DMS79 (cell line): ENCODE measurements at places on chromosomes 1 and 21.

GRCh38 chr1:214002472-214002871, 14.7 kb downstream of the PROX1 start:
- no peak for DNase-seq

DNA sequence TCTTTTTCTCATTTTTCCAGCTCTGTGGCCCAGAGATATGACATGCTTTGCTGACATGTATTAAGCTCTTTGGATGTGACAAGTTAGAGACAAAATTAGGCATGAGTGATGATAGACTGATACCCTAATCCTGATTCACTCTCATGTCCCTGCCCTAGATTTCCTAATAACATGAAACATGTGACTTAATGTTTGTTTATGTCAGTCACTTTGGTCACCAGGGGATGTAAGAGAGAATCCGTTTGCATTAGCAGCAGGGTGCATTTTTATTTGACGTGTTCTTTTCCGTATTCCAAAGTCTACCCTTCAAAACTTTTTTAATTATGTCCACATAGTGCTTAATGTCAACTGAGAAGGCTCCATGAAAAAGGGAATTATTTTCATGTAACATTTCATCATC, 192.4 kb downstream of the HMCN1 start:
- no peak for DNase-seq

- no peak for DNase-seq
These were observed 133.7 kb downstream of the RUNX1 start for GRCh38 chr21:34915364-34915841.

GRCh38 chr1:54950006-54950368, 30.4 kb upstream of the TMEM61 start:
- no peak for DNase-seq

GRCh38 chr1:246216906-246217305, 290.2 kb downstream of the SMYD3 start:
- no peak for DNase-seq

DNA sequence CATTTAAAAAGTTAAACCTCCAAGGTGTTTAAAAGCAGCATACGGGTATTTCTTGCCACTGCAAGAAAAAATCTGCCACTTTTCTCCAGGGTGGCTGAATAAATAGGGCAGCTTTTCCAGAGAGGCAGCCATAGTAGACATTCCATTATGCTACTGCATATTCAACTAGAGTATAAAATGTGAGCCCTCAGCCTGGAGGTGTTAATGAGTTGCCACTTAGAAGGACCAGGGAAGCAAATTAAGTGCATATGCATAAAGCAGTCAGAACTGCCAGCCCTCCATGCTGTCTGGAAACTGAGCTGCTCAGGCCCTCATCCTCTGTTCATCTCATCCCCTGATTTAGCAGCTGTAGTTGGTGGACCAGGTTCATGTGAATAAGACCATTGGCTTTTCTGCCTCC, 99.4 kb downstream of the DIRAS3 start:
- DNase-seq = no peak

GRCh38 chr21:39088831-39089380, 94.3 kb downstream of the PSMG1 start:
- DNase-seq = no peak

GRCh38 chr1:201928266-201928665, 18.1 kb downstream of the LMOD1 start:
- DNase-seq = no peak

DNA sequence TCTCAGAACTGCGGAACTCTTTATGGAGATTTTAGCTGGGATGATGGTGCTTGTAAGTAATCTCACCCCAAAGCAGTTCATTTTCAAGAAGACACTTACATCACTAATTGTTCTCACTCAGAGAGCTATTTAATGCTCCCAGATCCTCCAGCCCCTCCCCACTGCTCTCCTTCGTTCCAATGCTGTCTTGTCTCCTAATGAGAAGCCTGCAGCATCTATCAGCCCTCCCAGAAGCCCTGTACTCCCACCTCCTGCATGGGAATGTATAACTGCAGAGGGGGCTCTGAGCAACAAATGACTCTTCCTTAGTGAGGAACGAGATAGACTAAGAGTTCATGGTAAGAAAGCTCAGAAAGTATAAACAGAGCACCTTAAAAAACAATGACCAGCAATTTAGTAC, 377.4 kb upstream of the RUNX1 start:
- DNase-seq = no peak

DNA sequence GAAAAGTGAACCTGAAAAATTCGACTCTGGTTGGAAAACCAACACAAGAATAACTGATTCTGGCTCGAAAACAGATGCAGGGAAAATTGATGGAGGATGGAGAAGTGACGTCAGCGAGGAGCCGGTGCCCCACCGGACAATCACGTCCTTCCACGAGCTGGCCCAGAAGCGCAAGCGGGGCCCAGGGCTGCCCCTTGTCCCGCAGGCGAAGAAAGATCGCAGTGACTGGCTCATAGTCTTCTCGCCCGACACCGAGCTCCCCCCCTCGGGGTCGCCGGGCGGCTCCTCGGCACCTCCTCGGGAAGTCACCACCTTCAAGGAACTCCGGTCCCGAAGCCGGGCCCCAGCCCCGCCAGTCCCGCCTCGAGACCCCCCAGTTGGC, 1.9 kb downstream of the RUSC1 start:
- no peak for DNase-seq

DNA sequence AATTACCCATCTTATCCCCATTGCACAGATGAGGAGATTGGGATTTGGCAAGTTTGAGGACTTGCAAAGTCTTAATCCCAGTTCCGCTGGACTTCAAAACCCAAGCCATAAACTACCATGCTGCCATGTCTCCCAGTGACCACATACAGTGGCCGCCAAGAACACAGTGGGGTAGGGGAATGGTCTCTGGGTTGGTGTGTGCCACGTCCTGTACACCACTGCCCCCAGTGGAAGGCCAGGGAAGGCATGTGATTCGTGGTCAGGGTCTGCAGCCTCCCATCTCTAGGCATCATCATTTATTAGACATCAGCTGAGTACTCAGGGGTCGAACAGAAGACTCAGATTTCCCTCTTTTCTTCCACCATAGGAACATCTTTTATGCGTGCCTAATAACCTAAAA, 76.0 kb downstream of the MAN1C1 start:
- DNase-seq = no peak

GRCh38 chr1:112264010-112264409, 132.0 kb upstream of the CTTNBP2NL start:
- no peak for DNase-seq

- DNase-seq = no peak
These were observed 1.6 kb upstream of the DDX59 start for GRCh38 chr1:200671235-200671786.

DNA sequence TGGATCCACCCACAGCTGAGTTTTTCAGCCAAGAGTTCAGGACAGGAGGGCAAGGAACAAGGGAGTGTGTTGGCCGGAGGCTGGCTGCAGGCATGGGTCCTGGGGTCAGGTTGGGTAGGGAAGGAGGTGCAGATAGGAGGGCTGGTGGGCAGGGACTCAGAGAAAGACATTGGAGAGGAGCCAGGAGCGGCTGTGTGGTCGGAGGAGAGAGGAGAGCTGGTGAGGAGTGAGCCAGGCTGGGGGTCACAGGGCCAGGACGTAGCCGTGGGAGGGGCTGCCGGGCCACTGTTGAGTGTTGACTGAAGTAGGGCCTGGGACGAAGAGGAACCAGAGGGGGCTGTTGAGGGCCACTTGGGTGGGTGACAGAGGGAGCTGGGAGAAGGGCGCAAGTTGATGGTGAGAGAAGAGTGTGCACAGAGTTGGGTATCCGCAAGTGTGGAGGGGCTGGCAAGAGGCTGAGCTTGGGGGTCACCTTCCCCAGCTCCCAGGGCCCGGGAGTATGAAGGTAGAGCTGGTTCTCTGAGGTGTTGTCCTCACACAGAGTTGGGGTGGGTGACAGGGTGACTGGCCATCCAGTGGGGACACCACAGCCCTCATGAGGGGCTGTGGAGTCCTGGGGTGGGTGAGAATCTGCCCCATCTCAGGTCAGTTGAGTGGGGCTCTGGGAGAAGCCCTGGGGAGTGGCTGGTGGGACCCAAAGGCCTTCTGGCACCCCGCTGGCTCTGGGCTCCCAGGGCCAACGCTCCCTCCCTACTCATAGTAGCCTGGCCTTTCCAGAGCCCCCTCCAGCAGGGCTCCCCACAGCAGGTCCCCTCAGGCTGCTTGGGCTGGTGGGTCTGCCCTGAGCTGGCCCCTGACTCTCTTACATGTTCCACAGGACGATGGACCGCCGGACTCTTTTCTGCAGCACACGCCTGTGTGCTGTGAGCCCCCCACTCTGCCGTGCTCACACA, 21.9 kb downstream of the PODN start:
- no peak for DNase-seq

GRCh38 chr1:91889717-91890459, 3.9 kb upstream of the TGFBR3 start:
- DNase-seq = no peak

DNA sequence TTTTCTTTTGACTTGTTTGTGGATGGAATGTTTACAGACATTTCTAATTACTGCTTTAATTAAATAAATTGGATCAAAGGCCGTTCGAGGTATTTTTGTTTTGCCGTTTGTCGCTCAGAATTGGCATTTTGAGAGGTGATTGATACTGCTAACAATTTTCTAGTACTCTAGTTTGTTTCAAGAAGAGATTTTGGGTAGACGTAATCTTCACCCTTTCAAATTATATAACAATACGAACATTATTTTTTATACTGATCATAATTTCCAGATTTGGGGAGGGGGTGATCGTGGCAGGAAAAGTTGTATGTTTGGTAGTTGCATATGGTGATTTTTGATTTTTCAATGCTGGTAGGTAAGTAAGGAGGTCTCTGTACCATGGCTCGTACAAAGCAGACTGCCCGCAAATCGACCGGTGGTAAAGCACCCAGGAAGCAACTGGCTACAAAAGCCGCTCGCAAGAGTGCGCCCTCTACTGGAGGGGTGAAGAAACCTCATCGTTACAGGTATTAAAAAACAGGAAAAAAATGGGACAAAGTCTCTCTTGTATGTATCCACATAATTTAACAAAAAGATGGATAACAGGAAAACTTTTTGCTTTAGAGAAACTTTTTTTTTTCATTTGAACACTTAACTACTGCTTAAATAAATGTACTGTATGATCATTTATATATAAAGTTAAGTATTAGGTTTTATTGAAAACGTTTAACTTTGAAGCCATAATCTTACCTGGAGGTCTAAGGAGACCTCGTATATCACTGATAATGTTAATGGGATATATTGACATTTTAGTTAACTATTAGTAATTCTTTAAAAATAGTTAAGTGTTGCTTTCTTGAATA, 1.7 kb downstream of the H3-3A start:
- DNase-seq = no peak

DNA sequence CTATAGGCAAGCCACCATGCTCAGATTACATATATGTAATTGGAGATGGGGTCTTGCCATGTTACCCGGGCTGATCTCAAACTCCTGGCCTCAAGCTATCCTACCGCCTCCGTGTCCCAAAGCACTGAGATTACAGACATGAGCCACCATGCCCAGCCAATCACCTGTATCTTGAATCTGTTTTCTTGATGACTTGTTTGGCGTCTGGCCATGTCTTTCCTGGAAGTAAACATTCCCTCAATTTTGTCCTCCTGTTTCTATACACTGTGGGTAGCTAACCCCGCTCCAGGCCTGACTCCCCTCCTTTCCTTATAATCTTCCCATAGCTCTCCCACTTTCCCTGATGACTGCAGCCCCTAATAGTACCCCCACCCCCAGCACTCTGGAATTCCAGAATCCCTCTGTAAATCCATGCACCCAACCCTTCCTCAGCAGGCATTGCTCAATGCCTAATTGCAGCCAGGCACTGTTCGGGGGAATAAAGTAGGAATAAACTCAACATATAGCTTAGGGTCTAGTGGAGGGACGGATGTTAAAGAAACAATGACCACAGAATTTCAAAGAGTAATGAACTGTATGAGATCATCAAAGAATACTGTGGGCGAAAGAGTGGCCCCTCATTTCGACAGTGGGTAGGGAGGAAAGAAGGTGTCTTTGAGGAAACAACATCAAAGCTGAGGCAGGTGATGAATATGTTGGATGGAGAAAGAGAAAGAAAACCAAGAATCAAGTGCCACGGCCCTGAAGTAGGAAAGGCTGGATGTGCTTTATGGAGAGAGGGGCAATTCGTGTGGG, 161.5 kb downstream of the ADSS2 start:
- DNase-seq = no peak

- no peak for DNase-seq
These were observed 136.7 kb downstream of the MATN1 start for GRCh38 chr1:30586671-30587070.

DNA sequence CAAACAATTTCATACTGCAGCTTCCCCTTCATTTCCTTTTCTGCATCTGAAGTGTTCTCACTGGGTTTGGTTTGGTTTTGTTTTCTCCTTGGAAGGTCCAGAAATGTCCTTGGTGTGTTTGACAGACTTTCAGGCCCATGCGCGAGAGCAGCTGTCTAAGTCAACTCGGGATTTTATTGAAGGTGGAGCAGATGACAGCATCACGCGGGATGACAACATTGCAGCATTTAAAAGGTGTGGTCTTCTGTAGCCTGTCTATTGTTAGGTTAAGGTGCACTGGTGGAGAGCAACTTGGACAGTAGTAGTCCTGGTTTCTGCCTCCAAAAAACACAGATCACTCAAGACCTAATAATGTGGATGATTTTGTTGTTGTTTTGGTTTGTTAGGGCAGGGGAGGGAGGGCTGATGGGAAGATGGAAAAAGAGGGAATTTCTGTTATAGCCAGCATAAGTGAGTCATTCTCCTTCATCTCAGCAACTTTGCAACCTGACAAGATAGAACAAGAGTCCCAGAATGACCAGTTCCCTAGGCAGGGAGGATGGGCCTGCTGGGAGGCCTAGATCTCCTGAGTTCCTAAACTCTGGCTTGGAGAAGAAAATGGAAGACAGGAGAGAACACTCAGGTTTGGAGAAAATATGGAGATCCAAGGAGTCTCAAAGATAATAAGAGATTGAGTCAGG, 12.5 kb downstream of the HAO2 start:
- no peak for DNase-seq

- no peak for DNase-seq
These were observed 529.8 kb upstream of the PRMT6 start for GRCh38 chr1:106526650-106527049.

- DNase-seq = no peak
These were observed 1.9 kb upstream of the SFT2D2 start for GRCh38 chr1:168223681-168224540.

DNA sequence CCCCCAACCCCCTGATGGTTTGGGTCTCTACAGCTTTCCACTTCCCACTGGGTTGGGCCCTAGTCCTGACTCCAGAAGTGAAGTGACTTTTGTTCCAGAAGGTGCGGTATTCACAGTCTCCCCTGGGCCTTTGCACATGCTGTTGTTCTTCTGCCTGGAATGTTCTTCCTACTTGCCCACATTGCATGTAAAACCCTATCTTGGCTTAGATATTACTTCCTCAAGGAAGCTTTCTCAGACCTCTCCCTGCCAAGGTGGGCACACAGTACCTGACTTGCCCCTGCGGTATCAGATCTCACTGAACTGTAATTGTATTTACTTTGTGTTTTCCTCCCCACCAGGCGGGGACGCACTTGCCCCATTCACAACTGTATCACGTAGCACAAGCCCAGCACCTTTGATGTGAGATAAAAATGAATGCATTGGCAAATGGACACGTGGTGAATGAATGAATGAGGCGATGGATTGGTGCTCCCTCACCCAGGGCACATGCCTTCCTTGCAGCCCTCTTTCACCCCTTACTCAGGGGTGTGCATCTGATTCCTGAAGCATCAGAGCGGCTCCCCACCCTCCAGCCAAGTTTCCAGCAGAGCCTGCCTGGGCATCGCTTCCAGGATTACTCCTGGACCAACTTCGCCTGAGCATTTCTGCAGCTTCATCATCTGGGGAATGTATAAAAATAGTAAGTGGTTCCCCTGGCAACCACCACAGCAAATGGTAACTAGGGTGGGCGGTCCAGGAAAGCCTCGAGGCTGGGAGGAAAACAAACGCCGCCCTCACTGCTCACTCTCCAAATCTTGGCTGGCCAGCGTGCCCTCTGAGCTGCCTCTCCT, 19.8 kb downstream of the NENF start:
- DNase-seq = no peak

- no peak for DNase-seq
These were observed 12.4 kb upstream of the POFUT2 start for GRCh38 chr21:45299864-45300785.
